ENCODE measurements at places on chromosomes 6 and 20. TPM values are rescaled to one million over a fixed set of nuclear protein-coding genes. Genes with fewer than 3 reads are reported as not detected.

The CRISP2 gene
- total RNA-seq = not detected

The ARMC12 gene
- 0.24 TPM for total RNA-seq

The CDKN1A gene
- total RNA-seq = 207 TPM

The SRSF6 gene
- total RNA-seq = 50.6 TPM

The PLA2G7 gene
- not detected for total RNA-seq

The PNLDC1 gene
- not detected for total RNA-seq

The HEY2 gene
- not detected for total RNA-seq

The HSPA12B gene
- not detected for total RNA-seq

The MTRF1L gene
- total RNA-seq = 30.2 TPM

The TFAP2A gene
- total RNA-seq = 5.2 TPM

The ARMH2 gene
- total RNA-seq = not detected

The ADGB gene
- not detected for total RNA-seq

The GHRH gene
- not detected for total RNA-seq

The SLCO4A1 gene
- total RNA-seq = 34.8 TPM

The SSTR4 gene
- not detected for total RNA-seq

The MUC21 gene
- not detected for total RNA-seq

All from A172 (cell line).